ENCODE measurements at places on chromosomes 4 and X. TPM values are rescaled to one million over a fixed set of nuclear protein-coding genes. Genes with fewer than 3 reads are reported as not detected.

- no peak overlapping the region for H3K27ac ChIP-seq
- no peaks in the 10 kb centered on the region for H3K36me3 ChIP-seq
- no peaks in the 10 kb centered on the region for H3K27me3 ChIP-seq
- H3K4me1 ChIP-seq = no peaks in the 10 kb centered on the region
- no peak overlapping the region for H3K4me3 ChIP-seq
- no peak for DNase-seq
Observed at GRCh38 chr4:89123451-89123851, 12.1 kb downstream of the TIGD2 start.

Gene CLDN22
- total RNA-seq = not detected

DNA sequence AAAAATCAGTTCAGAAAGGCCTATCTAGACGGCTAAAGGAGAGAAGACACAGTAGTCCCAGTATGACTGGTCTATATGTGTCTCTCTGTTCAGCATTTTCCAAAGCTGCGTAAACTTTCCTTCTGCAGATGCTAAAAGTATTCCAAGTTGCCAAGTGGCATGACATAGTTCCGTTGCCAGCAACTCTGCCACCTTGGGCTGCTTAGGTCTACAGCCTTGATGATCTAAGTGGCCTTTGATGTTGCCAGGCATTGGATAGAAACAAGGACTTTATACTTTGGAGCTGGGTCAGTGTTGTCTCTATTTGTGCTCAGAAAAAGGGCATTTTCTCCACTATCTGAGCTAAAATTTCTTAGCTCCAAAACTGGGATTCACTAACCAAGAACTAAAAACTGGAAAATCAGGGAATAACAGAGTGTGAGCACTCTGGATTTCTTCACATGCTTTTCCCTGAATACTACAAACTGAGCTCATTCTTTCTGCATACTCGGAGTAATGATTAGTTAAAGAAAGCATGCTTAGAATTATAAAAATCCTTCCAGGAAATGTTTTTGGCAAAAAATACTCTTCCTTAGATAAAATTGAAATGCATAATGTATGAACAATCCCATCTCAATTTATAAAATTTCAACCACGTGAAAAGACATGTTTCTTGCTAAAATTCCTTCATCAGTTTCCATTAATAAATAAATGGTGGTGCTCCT, 191.4 kb downstream of the ADAMTS3 start:
- H3K4me3 ChIP-seq = no peak overlapping the region
- no peaks in the 10 kb centered on the region for H3K36me3 ChIP-seq
- no peaks in the 10 kb centered on the region for H3K27me3 ChIP-seq
- no peak for DNase-seq

- no peak overlapping the region for H3K4me3 ChIP-seq
- H3K36me3 ChIP-seq = no peaks in the 10 kb centered on the region
- no peak overlapping the region for H3K27ac ChIP-seq
- H3K27me3 ChIP-seq = no peaks in the 10 kb centered on the region
Observed at GRCh38 chrX:151703487-151703886, 8.2 kb downstream of the PRRG3 start.

Gene SRP72
- 67.9 TPM for total RNA-seq

DNA sequence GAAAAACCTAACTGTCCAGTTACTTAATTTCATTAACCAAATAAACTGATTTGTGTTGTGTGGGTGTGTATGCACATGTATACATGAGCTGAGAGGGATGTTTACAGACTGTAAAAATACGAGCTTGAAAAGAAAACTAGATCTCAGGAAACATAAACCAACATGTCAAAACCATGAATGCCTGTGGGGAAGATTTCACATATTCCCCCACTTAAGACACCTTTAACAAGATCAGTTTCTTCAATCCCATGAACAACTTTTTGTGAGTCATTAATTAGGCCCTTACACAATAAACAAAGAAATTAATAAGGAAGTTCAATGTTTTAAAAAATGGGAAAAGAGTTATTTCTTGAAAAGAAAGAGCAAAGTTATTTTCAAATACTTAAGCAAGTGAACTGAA, 170.8 kb downstream of the ZNF674 start:
- H3K27ac ChIP-seq = no peak overlapping the region
- H3K4me3 ChIP-seq = no peak overlapping the region
- H3K36me3 ChIP-seq = no peaks in the 10 kb centered on the region
- DNase-seq = no peak
- H3K4me1 ChIP-seq = no peaks in the 10 kb centered on the region

Gene SLC4A4
- 1.7 TPM for total RNA-seq

GRCh38 chr4:109290918-109291317, 11.5 kb downstream of the COL25A1 start:
- no peak overlapping the region for H3K27ac ChIP-seq
- H3K4me3 ChIP-seq = no peak overlapping the region
- no peaks in the 10 kb centered on the region for H3K27me3 ChIP-seq

GRCh38 chrX:131975851-131976250, 47.3 kb upstream of the STK26 start:
- no peak overlapping the region for H3K27ac ChIP-seq
- no peaks in the 10 kb centered on the region for H3K36me3 ChIP-seq
- H3K4me1 ChIP-seq = no peaks in the 10 kb centered on the region
- no peak for DNase-seq

GRCh38 chr4:190121759-190122158, 51.8 kb upstream of the DUX4 start:
- peak; percentile 20 for DNase-seq
- H3K36me3 ChIP-seq = no peaks in the 10 kb centered on the region
- H3K4me3 ChIP-seq = no peak overlapping the region
- no peaks in the 10 kb centered on the region for H3K27me3 ChIP-seq

DNA sequence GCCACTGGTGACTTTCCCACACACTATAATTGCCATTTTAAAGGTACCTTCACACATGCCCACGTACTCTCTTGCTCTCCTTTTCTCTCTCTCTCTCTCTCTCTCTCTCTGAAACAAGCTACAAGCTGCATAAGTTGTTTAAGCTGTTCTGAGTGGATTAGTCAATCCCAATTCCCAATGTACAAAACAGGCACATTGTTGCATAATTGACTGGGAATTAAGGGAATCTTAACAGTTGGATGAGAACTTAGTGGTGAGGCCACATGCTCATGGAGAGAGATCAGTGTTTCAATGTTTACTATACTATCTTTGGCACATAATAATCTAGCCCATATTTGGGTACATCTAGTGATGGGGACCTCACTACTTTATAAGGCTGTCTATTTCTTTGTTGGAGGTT, 123.3 kb downstream of the ARHGEF9 start:
- no peaks in the 10 kb centered on the region for H3K4me1 ChIP-seq
- no peak overlapping the region for H3K27ac ChIP-seq
- DNase-seq = no peak
- H3K4me3 ChIP-seq = no peak overlapping the region

DNA sequence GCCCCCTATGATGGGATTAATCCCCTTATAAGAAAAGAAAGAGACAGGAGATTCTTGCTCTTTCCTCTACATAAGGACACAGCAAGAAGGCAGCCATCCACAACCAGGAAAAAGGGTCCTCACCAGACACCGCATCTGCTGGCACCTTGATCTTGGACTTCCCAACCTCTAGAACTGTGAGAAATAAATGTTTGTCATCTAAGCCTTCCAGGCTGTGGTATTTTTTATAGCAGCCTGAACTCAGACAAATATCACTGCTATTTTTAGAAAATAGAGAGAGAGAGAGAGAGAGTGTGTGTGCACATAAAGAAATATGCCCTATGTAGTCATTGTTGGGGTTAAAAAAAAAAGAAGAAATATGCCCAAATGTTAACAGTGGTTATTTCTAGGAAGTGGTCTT, 104.2 kb downstream of the PAPSS1 start:
- no peak overlapping the region for H3K4me3 ChIP-seq
- no peaks in the 10 kb centered on the region for H3K27me3 ChIP-seq
- H3K4me1 ChIP-seq = no peaks in the 10 kb centered on the region
- no peaks in the 10 kb centered on the region for H3K36me3 ChIP-seq
- DNase-seq = no peak

GRCh38 chr4:25919676-25920075, 5.7 kb downstream of the SMIM20 start:
- no peaks in the 10 kb centered on the region for H3K36me3 ChIP-seq
- H3K27me3 ChIP-seq = no peaks in the 10 kb centered on the region
- DNase-seq = no peak

Gene GPC3
- 4.9 TPM for total RNA-seq

Gene RBM41
- 41.2 TPM for total RNA-seq

GRCh38 chr4:153782581-153782980, 6.3 kb downstream of the SFRP2 start:
- H3K27ac ChIP-seq = no peak overlapping the region
- H3K4me1 ChIP-seq = no peaks in the 10 kb centered on the region
- no peaks in the 10 kb centered on the region for H3K27me3 ChIP-seq
- no peaks in the 10 kb centered on the region for H3K36me3 ChIP-seq
- no peak overlapping the region for H3K4me3 ChIP-seq

- H3K27ac ChIP-seq = no peak overlapping the region
- no peaks in the 10 kb centered on the region for H3K27me3 ChIP-seq
- DNase-seq = no peak
- no peaks in the 10 kb centered on the region for H3K4me1 ChIP-seq
- no peaks in the 10 kb centered on the region for H3K36me3 ChIP-seq
Observed at GRCh38 chrX:130211415-130212186, 39.8 kb downstream of the RAB33A start.

Gene AMER1
- 3.2 TPM for total RNA-seq

GRCh38 chrX:41981481-41982013, 58.2 kb upstream of the CASK start:
- DNase-seq = no peak
- no peak overlapping the region for H3K4me3 ChIP-seq
- H3K27ac ChIP-seq = no peak overlapping the region
- H3K27me3 ChIP-seq = no peaks in the 10 kb centered on the region
- no peaks in the 10 kb centered on the region for H3K36me3 ChIP-seq
- H3K4me1 ChIP-seq = no peaks in the 10 kb centered on the region

DNA sequence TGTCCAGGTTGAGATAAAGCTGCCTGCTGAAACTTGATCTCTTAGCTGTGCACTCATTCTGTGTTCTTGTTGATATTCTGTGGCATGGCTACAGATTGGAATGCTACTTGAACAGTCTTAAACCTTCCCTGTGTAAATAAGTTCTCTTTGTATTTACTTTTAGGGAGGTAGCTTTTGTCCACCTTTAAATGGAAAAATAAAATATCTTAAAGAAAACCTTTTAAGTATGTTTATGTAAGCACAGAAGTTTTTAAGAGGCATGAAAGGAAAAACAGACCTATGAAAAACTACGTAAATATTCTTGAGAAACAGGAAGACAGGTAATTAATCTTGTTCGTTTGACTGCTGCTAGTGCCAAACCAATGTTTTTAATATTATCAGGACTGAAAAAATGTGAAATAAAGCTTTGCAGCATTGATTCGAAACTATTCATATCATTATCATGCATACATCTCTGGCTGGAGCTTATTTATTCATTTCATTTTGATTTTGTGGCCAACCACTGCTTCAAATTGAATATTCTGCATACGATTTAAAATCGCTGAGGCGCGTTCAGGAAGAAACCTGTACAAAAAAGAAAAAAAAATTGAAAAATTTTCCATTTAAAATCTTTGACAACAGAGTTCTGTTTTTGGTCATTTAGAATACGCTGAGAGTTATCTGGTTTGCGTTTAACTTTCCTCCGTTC, 17.8 kb downstream of the HSD17B13 start:
- DNase-seq = no peak
- H3K36me3 ChIP-seq = no peaks in the 10 kb centered on the region
- no peak overlapping the region for H3K27ac ChIP-seq
- H3K4me3 ChIP-seq = no peak overlapping the region
- H3K4me1 ChIP-seq = no peaks in the 10 kb centered on the region

- DNase-seq = peak; percentile 62
- H3K27me3 ChIP-seq = no peaks in the 10 kb centered on the region
- no peaks in the 10 kb centered on the region for H3K36me3 ChIP-seq
- no peak overlapping the region for H3K4me3 ChIP-seq
- H3K4me1 ChIP-seq = peaks cover 25% of the 10 kb centered on the region
Observed at GRCh38 chr4:107037199-107037584, 1.1 kb upstream of the DKK2 start.

- H3K4me3 ChIP-seq = peak overlapping the region; percentile 56
- H3K27ac ChIP-seq = peak overlapping the region; percentile 13
- peaks cover 7% of the 10 kb centered on the region for H3K4me1 ChIP-seq
- no peaks in the 10 kb centered on the region for H3K27me3 ChIP-seq
- H3K36me3 ChIP-seq = no peaks in the 10 kb centered on the region
- DNase-seq = peak; percentile 47
Observed at GRCh38 chr4:186144198-186144945, 39.9 kb downstream of the FAM149A start.

- peak; percentile 14 for DNase-seq
- no peak overlapping the region for H3K27ac ChIP-seq
- H3K4me1 ChIP-seq = no peaks in the 10 kb centered on the region
Observed at GRCh38 chrX:56726605-56727004, 2.4 kb upstream of the NBDY start.

Gene ARHGAP4
- total RNA-seq = 34.6 TPM

GRCh38 chr4:2744576-2745270, 11.4 kb downstream of the TNIP2 start:
- no peak for DNase-seq
- no peaks in the 10 kb centered on the region for H3K36me3 ChIP-seq
- H3K4me3 ChIP-seq = no peak overlapping the region
- H3K27ac ChIP-seq = no peak overlapping the region

DNA sequence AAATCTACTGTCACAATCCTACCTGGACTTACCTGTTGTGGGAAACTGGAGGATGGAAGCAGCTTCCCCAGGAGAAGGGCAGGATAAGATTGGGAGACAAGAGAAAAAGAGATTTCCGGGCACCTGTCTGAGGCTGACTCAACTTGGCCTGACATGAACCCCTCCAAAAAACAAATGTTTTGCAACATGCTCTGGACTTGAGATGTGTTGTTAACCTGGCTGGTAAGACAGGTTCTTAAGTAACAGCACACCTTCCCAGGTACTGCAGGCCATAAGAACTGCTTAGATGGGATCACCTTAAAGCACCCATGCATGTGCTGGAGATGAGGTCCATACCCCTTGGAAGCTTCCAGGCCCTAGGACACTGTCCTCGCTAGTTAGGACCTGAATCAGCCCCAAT, 4.4 kb upstream of the SMIM43 start:
- peaks cover 3% of the 10 kb centered on the region for H3K4me1 ChIP-seq
- DNase-seq = no peak
- H3K27me3 ChIP-seq = no peaks in the 10 kb centered on the region
- no peaks in the 10 kb centered on the region for H3K36me3 ChIP-seq
- H3K27ac ChIP-seq = no peak overlapping the region

DNA sequence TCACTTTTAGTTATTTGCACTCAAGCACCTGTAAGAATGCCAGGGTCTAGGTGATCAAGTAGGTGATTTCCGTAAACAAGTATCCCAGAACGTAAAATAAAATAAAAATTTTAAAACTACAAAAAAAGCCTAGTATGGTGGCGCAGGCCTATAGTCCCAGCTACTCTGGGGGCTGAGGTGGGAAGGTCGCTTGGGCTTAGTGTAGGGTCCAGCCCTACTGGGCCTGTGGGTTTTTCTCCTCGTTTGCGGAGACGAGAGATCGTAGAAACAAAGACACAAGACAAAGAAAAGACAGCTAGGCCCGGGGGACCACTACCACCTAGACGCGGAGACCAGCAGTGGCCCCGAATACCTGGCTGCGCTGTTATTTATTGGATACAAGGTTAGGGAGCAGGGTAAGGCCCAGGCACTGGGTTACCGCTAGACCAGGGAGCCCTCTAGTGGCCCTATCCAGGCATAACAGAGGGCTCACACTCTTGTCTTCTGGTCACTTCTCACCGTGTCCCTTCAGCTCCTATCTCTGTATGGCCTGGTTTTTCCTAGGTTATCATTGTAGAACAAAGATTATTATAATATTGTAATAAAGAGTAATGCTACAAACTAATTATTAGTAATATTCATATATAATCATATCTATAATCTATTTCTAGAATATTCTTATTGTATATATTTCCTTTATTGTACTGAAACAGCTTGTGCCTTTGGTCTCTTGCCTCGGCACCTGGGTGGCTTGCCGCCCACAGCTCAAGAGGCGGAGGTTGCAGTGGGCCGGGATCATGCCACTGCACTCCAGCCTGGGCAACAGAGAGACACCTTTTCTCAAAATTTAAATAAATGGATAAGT, 38.4 kb downstream of the SAGE1 start:
- no peaks in the 10 kb centered on the region for H3K27me3 ChIP-seq
- DNase-seq = peak; percentile 54
- no peaks in the 10 kb centered on the region for H3K4me1 ChIP-seq
- H3K27ac ChIP-seq = no peak overlapping the region
